ENCODE measurements at places on chromosomes 11 and 22.

DNA sequence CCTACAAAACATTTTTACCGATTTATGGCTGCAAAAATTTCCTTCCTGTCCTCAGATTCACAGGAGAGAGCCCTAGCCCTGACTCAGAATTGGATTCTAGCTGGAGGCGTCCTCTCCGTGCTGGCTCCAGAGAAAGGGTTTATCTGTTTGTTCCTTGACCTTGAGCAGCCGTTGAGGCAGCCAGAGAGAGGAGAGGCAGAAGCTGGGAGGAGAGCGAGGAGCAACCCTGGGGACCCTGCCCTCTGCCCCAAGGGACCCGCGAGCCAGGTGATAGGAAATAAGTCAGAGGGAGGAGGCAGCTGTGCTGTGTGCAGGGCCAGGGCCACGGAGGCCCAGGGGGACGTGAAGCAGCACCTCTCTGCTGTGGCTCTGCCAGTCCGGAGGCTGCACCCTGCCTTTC, 75.6 kb downstream of the IGLL1 start:
- no peak for DNase-seq

GRCh38 chr11:76810151-76810853, 27.1 kb downstream of the TSKU start:
- DNase-seq = no peak

GRCh38 chr11:130246738-130247137, 68.0 kb downstream of the ZBTB44 start:
- no peak for DNase-seq

GRCh38 chr11:86456075-86456939, 81.6 kb downstream of the CCDC81 start:
- DNase-seq = peak; percentile 50

All from cerebellar nuclear complex (tissue), 1 donor.